ENCODE measurements at places on chromosomes 13 and 19.

DNA sequence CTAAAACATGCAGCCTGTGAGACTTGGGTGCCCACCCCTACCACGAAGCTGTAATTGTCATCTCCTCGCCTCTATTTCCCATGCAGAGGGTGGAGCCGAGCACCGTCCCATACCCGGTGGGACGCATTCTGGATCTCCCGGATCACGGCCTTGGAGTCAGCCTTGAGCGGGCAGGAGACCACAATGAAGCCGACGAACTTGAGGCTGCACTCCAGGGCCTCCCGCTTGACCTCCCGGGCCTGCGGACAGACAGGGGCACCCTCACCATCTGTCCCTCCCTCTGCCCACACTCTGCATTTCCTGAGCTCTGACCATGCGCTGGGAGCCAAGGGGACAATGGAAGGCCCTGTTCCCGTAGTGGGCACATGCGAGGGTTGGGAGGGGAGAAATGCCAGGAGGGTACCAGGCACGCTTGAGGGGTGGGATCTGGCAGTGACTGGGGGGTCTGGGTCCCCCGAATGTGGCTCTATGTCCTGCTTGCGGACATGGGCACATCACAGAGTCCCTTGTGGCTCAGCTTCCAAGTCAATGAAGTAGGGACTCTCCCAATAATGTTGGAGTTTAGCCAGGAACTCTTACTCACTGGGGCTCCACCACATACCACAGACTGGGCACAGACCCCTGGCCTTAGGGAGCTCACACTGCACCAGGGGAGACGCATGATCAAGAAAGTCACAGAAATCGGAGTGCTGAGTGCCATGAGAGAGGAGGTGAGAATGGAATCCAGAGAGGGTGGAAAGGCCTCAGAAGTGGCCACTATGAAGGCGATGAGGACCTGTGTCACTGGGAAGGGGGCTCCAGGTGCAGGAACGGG, 9.2 kb upstream of the GMIP start:
- no peak for DNase-seq

DNA sequence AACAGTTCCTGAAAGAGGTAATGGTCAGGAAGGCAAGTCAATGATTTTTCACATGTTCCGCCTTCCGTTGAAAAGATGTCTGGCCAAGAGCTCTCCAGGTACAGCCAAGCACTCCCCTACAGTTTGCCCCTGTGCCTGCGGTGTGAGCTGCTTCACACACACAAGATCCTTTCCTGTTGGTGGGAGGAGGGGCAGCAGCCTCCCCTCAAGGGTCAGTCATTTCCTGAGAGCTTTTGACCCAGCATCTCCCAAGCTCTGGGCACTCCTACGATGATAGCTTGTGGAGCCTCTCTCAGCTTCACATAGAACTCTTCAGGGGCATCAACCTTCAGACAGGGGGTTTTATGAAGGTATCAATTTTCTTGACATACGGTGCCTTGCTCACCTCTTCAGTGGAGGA, 86.9 kb downstream of the DOCK9 start:
- no peak for DNase-seq

- DNase-seq, result no peak
Measured at GRCh38 chr19:12453495-12453894, 12.7 kb upstream of the ZNF443 start.

DNA sequence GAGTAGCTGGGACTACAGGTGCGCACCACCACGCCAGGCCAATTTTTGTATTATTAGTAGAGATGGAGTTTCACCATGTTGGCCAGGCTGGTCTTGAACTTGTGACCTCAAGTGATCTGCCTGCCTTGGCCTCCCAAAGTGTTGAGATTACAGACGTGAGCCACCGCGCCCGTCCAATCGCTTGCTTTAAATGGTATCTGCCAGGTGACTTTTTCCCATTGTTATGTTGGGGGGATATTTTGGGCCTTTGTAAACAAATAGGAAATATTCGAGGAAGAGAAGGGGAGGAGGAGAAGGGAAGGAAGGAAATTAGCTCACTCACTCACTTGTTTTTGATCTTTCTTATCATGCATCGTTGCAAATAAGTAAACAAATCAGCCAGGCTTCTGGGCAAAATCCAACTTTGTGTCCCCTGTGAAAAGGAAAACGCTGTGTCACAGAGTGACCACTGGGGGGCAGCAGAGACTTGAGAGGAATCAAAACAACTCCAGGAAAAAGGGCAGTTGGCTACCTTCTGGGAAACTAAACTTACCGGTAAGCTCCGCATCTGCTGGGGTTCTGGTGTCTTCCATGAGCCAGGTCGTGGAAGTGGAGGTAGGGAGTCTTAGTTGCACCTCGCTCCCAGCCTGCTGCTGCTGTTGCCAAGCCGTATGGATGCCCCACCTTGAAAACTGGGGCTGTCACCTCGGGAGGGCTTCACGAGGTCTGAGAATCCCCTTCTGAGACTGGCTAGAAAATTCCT, 9.3 kb upstream of the RANBP3 start:
- peak; percentile 71 for DNase-seq

DNA sequence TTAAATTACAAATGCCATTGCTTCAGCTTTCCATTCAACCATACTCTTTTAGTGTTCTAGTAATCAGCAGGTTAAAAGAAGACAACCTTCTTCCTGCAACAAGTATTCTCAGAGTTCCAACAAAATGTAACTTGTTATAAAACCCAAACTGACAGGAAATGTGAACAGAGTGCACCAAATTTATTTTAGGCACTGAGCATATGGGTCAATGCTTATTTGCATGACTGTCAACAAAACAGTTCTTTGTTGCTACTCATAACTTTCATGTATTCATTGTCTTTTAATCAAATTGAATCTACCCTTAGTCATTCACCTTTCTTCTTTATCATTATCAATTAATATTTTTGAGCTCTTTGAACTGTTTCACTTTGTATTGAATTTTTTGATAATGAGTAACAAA, 554.1 kb downstream of the DACH1 start:
- no peak for DNase-seq

DNA sequence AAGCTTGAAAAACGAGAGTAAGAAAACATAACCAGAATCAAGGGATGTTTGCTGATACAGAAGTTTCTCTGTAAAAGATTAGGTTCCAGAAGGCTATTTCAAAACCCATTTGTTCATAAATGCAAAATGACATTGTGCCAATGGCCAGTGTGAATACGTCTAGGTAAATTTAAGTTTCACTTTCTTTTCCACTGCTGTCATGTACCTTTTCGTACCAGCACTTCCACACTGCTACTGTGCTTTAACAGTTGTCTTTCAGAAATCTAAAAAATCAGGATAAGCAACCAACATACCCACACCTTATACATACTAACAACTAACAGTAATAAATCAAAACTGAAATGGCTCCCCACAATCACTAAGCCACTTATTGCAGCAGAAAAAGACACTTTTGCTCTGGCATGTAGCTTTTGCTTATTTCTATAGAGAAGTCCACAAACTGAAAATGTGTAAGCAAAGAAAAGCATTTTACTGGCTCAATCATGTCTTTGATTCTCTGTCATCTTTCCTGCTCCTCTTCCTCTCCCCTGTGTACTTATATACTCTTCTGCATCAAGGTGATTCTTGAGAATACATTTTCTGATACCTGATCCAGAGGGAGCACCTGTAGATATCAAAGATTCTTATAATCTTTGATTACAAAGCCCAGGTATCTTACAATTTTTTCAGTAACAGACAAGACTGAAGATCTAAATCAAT, 34.3 kb downstream of the ELF1 start:
- DNase-seq, result no peak

DNA sequence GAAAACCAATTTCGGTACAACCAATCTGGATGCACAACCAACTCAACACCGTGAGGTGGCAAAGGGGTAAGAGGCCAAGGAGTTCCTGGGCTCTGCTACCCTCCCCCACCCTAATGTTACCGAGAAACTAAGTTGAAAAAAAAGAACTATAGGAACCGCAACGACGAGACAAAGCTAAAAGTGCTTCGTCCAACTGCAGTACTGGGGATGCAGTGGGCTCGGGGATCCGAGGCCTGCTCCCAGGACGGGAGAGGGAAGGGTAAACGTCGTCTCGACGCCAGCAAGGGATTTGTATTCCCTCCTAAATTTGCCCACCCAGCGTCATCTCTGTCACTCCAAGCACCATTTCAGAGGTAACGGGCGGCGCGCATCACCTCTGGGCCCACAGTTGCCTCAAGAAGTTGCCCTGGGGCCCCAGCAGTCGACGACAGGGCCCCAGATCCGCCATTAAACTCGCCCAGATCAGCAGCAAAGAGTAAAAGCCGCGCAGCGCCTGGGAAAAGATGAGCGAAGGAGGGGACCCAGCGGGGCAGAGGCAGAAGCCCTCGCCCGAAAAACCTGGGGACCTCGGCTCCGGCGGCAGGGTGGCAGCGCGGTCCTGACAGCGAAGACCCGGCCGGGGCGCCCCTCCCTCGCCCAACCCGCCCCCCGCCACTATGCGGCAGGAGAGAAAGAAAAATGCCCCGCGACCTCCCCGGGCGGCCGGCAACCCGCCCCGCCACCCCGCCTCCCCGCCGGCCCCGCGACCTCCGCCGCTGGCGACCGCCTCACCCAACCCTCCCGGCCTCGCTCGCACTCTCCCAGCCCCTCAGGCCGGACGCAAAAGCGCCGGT, 752 bp downstream of the ZMYM5 start:
- peak; percentile 23 for DNase-seq

- no peak for DNase-seq
Measured at GRCh38 chr19:13748169-13748828, 16.0 kb upstream of the MRI1 start.

Measured in T-helper 9 cell (primary cell).